ENCODE measurements at places on chromosomes 13 and 19. TPM values are rescaled to one million over a fixed set of nuclear protein-coding genes. Genes with fewer than 3 reads are reported as not detected.

The SRRM5 gene
- total RNA-seq, result 0.23 TPM

The KLK11 gene
- not detected for total RNA-seq

The PALM gene
- 89.6 TPM for total RNA-seq

The SIGLECL1 gene
- not detected for total RNA-seq

The KCNN4 gene
- 4.0 TPM for total RNA-seq

The NXNL1 gene
- not detected for total RNA-seq

The ELF1 gene
- total RNA-seq, result 56.2 TPM

The FLT3 gene
- total RNA-seq, result 0.38 TPM

The DENND1C gene
- total RNA-seq, result 2.1 TPM

The NLRP9 gene
- not detected for total RNA-seq

All from posterior vena cava (tissue), 2 donors.